ENCODE measurements at places on chromosomes 2 and 18.

DNA sequence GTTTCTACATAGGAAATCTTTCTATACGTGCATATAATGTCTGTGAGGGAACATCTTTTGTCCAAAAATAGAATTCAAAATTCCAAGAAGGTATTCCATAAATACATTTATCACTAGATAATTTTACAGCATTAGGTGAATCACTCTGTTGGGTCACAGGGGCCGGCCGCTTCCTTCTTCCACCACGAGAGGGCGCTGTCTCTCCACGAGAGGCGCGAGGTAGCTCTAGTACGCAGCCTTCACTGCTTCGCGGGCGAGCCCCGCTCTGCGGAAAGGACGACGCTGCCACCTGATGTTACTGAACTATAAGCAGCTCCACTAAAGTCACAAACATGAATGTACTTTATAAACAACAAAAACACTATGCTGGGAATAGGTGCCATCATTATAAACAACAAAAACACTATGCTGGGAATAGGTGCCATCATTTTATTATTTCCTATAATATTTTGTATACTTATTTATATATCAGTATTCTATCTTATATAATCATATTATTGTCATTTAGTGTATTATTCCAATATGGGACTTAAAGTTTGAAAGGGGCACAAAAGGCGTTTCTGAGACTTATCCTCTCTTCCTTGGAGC lies 69.4 kb upstream of the REV1 start:
- DNase-seq: peak; percentile 91

GRCh38 chr2:39631718-39632117 lies 34.0 kb upstream of the TMEM178A start:
- no peak for DNase-seq

- DNase-seq: no peak
Measured at GRCh38 chr2:216420367-216421101, 8.2 kb downstream of the SMARCAL1 start.

DNA sequence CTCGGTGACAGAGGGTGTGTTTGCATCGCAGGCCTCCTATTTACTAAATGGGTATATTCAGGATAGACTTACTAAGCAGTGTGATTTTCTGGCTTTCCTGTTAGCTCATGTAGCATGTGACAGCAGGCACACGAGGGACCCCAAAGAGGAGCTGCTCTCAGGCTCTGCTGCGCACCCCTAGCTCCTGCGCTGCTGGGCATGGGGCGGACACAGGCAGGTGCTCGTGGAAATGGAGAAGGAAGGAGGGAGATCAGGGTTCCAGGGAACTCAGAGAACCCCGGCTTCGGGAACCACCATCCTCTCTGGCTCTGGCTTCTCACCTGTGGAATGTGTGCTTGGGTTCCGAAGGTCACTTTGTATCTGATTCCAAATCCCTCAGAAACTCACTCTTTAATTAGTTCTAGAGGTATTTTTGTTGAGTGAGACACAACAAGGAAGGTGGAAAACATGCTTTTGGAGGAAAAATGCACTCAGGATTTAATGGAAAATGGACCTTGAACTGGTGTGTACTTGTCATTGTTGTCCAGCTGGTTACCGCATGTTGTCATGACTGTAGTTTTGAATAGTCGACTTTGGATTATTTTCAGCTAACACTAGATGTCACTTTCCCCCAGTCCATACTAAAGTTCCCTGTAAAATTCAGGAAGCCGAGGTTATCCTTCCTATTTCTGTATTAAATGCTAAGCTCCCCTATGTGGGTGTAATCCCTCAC lies 3.5 kb downstream of the SNTG2 start:
- DNase-seq: no peak

DNA sequence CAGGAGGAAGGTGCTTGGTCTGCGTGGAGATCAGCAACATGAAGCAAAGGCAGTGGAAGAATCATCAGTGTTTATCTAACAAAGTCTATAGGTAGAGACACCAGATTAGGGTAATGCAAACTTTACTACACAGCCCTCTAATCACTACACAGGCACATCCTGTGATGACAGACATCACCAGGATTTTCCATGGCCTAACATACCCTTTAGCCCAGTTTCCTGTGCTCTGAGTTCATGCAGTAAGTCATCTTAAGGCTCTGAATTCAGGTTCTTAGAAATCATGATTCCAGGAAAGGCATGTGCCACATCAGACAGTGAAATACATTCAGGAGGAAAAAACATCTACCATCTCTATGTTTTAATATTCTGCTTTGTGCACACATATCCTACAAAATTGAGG lies 708.5 kb upstream of the SLC8A1 start:
- no peak for DNase-seq

GRCh38 chr18:21759836-21760235 lies 19.2 kb downstream of the MIB1 start:
- no peak for DNase-seq

- no peak for DNase-seq
Measured at GRCh38 chr2:30454571-30454970, 7.5 kb downstream of the LCLAT1 start.

Measured in CD8-positive, alpha-beta T cell (primary cell).